ENCODE measurements at places on chromosomes 6 and 20.

- no peak for DNase-seq
Observed at GRCh38 chr6:114304304-114304887, 38.4 kb downstream of the HS3ST5 start.

GRCh38 chr6:34958734-34959133 lies 69.7 kb downstream of the ANKS1A start:
- DNase-seq: no peak

- DNase-seq: no peak
Observed at GRCh38 chr20:57398231-57398821, 7.1 kb downstream of the RBM38 start.

DNA sequence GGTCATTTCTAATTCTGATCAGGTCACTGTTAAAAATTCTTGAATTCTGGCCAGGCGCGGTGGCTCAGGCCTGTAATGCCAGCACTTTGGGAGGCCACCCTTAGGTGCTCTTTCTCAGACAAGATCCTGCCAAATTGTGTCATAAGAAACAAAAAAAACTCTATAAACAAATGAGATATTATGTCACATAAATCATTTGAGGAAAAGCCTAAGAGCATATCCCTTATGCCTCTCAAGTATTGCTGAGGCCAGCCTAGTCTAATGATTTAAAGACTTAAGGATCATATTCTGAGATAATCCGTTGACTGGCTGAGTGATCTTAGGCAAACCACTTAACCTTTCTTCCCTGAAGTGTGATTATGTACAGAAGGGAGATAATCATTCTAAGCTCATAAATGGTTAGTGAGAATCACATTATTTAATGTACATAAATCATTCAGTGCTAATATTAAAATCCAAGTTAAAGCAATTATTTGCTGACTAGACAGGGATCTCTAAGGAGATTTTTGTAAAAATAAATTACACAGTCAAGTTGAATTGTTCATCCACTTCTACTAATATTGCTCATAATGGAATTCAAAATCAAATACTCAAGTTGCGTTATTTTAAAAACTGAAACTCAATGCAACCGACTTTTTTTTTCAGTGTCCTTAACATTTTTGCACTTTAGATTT lies 365.4 kb downstream of the PHF3 start:
- DNase-seq: no peak

GRCh38 chr6:144394210-144394609 lies 109.1 kb downstream of the UTRN start:
- DNase-seq: no peak

DNA sequence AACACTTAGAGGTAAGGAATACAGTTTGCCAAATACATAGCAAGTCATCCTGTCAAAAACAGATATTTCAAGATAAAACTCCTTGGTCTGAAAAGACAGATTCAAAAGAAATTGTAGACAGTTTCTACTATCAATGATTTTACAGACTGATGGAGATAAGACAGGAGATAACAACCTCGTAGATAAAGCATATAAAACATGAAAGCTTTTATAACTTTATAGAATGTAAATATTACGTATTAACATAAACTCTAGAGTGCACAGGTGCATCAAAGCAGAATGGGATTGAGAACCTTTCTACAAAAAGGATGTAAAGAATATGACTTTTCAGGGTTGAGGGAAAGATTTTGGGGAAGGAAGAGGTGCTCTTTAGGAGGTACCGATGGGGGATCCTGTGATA lies 158.0 kb upstream of the CENPW start:
- DNase-seq: no peak
